ENCODE measurements at places on chromosomes 7 and 10.

DNA sequence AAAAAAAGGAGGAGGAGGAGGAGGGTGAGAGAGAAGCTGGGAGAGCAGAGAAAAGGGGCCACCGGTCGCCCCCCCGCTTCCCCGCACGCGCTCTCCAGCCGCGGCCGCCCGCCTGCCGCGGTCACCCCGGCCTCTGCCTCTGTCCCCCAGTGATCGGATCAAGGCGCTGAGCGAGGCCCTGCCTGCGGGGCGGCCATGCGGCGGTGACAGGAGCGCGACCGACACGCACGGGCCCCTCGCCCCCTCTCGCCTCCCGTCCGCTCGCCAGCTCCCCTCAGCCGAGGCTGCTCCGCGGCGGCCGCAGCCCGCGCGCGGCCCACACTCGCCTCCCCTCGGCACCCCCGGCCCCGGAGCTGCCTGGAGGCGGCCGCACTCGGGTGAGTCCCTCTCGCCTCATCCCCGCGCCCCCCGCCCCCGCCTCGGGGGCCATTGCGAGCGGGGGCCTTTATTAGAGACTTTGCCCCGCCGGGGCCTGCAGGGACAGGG, at the start of gene GTF2I:
Gene GTF2I, plus strand, starts transcription at position 27 of the 486 bp plus-strand sequence. CDS start 31,411 bp downstream, outside the sequence.
- DNase-seq: no peak

- DNase-seq: no peak
These were observed 3.5 kb upstream of the HBP1 start for GRCh38 chr7:107165341-107165740.

DNA sequence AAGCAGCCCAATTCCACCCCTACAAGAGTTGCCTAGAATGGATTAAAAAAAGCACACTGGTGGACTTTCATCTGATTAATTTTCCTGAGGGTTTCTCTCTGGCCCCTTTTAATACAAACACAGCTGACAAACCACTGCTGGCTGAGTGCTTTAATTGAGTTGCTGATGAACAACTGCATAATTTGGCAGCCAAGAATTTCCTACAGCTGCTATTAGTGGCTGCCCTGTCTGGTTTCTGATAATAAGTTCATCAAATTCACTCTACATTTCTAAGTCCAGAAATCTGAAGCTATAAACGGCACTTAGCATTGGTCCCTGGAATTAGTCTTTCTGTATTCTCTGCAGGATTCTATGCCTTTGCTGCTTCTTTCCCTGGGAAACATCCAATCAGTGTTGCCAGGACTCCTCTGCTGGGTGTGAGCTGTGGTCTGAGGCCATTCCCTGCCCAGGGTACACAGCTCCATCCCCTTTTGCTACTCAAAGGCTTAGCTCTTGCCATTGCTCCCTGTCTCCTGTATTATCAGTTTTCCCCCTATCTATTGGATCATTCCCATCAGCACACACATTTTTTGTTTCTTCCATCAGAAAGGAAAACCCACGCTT, 110.6 kb downstream of the LSM5 start:
- DNase-seq: no peak

- no peak for DNase-seq
These were observed 122.1 kb downstream of the PTN start for GRCh38 chr7:137221467-137221866.

DNA sequence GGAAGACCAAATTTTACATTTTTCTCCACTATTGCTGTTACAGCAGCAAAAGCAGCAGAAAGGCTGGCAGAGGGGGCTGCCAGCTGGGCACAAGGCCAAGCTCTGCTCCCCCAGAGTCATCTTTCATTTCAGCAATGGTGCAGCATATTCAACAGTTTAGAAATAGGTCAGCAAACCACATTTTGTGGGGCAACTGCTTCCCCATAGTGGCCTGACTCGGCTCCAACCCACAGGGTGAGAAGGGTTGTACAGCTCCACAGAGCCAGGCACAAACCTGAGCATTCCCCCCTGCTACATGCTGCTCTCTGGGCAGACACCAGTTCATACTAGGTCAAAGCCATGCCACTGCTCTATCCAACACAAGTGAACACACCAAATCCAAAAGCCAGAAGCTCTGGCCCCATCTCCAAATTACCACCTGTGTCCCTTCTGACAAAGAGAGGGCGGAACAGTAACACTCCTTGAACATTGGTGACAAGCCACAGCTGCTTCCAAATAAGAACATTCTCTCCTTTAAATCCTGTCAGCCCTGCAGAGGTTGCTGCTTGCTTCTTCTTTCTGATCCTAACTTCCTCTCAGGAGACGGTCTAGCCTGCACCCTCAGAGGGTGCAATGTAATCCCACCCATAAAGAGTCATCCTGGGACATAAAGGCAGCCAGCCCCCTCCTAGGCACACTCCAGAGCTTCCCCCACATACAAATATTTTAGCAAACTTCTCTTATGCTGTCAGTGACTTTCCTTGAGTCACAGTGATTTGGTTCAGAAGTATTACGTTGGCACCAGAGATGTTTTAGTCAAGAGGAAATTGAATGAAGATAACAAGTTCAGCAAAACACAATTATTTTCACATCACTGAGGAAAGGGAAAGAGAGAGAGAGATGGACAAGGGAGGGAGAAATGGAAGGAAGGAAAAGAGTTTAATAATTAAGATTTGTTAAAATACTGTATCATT, 39.0 kb upstream of the SLIT1 start:
- no peak for DNase-seq

GRCh38 chr10:119849944-119850343, 22.7 kb downstream of the MCMBP start:
- DNase-seq: no peak

DNA sequence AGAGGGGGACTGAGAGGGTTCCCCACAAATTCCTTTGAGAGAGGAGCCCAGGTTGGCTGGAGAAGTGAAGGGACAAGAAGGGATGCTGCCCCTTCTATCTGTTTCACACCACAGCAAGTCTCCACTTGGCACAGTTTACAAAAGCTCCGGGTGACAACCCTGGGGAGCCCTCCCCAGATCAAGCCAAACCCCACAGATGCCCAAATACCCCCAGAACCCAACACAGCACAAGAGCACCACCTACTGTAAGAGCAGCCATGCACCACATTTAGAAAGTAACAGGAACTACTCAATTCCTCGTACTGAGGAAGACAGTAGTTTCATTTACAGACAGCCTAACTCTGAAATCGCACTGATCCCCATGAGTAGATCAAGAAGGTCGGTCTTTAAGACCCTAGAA, 67.8 kb upstream of the ATP6V0A4 start:
- DNase-seq: no peak

Measured in activated CD8-positive, alpha-beta memory T cell treated with anti-CD3 and anti-CD28 coated beads for 1 hour (primary cell).